Caco-2 (cell line): ENCODE measurements at places on chromosomes 7 and 10.

- no peak for DNase-seq
Measured at GRCh38 chr7:50262916-50263690, 41.4 kb upstream of the IKZF1 start.

GRCh38 chr10:125104559-125104958, 55.8 kb downstream of the CTBP2 start:
- no peak for DNase-seq

GRCh38 chr7:2158331-2159175, 74.2 kb downstream of the MAD1L1 start:
- peak; percentile 33 for DNase-seq

DNA sequence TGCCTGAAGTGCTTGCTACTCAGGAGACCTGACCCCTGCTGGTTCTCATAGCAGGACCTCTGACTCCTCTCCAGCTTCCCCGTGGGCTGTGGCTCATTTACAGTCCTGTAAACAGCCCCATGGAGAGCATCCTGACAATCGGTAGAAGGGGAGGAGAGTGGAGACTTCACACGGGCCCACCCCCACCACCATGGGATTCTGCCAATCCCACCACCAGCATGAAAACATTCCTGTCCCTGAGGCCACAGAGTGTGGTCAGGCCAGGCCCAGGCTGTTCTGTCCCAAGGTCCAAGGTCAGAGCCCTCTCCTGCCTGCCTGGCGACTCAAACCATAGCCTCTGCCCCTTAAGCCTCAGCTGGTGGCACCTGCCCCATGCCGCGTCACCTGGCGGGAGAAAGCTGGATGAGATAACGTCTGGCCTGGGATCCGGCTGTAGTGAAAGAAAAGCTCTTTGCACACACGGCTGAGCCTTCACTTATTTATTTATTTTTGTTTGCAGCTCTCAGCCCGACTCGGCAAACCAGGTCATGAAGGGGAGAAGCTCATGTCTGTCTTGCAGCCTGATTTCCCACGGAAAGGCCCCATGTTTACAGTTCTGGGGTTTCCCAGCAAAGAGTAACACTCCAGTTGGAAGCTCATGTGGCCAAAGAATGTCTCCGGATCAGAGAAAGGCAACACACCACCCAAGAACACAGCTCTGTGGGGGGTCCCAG, 293.6 kb upstream of the ZMIZ1 start:
- no peak for DNase-seq

- no peak for DNase-seq
Measured at GRCh38 chr7:70525991-70526390, 606.0 kb upstream of the GALNT17 start.

- no peak for DNase-seq
Measured at GRCh38 chr7:149050941-149051340, 22.6 kb upstream of the PDIA4 start.

GRCh38 chr7:36088966-36089365, 64.1 kb upstream of the EEPD1 start:
- DNase-seq, result peak; percentile 55

DNA sequence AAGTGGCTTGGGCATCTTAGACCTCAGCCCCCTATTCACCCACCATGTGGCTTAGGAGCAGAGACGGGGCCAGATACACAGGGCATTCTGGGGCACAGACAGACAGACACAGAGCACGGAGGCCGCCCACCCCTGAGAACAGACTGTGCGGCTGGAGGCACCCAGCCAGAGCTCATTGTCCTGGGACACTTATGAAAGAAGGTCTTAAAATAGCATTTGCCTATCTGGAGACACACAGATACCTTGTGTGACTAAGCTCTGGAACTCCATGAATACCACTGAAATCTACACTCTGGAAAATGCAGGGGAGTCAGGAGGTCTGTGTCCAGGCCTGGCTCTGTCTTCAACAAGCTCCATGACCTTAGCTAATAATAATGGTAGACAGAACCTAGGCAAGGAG, 41.4 kb upstream of the ADO start:
- no peak for DNase-seq

- DNase-seq, result no peak
Measured at GRCh38 chr7:69402696-69403095, 195.6 kb upstream of the AUTS2 start.

- DNase-seq, result no peak
Measured at GRCh38 chr7:150755473-150756099, 18.4 kb downstream of the GIMAP5 start.

GRCh38 chr7:30519122-30519521, 14.5 kb upstream of the GGCT start:
- DNase-seq, result peak; percentile 25

- DNase-seq, result no peak
Measured at GRCh38 chr7:42931447-42931833, 534 bp downstream of the PSMA2 start.

- no peak for DNase-seq
Measured at GRCh38 chr10:69934768-69935167, 117.9 kb upstream of the MACROH2A2 start.
